NCI-H2171 treated with DMSO at 0.1 percent for 48 hours (cell line): ENCODE measurements at places on chromosomes 3 and 15.

DNA sequence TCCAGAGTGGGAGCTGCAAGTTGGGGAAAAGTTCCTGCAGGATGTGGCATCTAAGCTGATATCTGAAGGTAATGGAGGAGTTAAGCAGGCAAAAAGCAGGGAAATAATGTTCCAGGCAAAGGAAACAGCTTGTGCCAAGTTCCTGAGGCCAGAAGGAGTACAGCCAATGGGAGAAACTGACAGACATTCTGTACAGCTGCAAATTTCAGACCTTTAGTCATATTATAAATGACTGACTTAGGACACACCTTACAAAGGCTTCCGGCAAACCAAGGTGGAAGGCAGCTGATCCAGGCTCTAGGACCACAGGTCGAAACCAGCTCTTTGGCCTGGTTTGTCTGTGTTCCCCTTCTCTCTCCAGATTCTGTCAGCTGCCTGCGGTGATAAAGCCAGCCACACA, 9.3 kb downstream of the WWTR1 start:
- no peak for DNase-seq

- DNase-seq: no peak
Observed at GRCh38 chr15:59048897-59049296, 56.0 kb upstream of the CCNB2 start.

- no peak for DNase-seq
Observed at GRCh38 chr3:3855056-3855455, 55.8 kb downstream of the LRRN1 start.

DNA sequence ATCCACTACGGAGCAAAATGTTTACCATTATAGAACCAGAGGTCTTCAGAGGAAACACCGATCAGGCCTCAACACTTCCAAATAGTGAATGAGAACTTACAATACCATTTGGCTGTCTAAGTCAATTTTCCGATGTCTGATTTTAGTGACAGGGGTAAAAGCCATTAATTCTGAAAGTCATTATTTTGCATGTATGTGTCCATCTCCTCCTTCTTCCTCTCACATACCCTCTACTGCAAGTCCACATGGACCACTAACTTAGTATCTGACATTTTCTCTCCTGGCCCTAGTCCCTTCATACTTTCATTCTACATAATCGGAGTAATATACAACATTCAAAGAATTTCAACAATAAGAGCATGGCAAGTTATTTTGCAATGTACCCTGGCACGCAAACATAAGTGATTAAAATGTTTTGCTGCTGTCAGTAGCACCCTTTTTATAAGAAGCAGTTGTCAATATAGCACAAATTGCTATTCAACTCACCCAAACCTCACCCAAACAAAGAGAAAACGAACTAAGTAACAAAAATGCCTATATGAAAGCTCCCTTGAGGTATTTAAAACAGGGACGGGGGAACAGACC, 1.9 kb downstream of the TOP2B start:
- DNase-seq: no peak

DNA sequence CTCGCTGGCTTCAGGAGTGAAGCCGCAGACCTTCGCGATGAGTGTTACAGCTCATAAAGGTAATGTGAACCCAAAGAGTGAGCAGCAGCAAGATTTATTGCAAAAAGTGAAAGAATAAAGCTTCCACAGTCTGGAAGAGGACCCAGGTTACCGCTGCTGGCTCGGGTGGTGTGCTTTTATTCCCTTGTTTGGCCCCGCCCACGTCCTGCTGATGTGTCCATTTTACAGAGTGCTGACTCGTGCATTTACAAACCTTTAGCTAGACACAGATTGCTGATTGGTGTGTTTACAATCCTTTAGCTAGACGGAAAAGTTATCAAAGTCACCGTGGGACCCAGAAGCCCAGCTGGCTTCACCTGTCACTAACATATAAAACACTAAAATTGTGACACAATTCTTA, 1464.5 kb downstream of the ZPLD1 start:
- no peak for DNase-seq

GRCh38 chr15:88859550-88859949, 35.8 kb downstream of the HAPLN3 start:
- DNase-seq: no peak

- peak; percentile 86 for DNase-seq
Observed at GRCh38 chr3:194070634-194071409, 65.1 kb upstream of the HES1 start.

DNA sequence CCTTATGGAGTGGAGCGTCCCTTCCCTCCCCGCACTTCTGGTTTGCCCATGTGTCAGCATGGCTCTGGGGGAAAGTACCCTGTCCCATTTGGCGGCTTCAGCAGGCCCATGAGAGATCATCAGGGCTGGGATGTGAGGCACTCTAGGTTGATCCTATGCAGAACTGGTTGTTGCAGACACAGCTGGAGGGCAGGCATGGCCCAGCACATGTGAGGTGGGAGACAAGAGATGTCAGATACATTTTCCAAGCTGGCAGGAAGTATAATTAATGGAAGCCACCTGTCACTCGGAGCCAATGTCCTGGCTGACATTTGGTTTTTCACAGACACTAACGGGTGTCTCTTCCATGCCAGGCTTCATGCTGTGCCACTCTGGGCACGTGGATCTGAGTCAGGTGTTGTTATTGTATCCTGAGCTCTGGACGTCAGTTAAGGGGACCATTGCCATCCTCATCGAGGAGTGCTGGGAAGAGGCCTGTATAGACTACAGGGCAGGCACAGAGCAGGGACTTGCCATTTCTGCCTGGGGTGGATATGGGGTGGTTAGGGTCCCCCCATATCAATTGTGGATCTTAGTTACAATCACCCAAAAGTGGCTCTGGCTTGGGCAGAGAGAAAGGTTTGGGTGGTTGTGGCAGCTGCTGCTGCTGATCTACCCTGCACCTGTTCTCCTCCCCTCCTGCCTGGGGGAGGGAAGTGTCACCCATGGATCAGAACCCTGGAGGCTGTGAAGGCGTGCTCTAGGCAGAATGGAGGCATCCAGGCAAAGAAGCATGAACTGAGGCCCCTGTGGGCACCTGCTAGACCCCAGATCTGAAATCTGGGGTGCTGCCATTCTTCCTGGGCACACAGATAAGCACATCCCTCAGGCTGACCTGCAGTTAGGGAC, 140.7 kb downstream of the FBLN2 start:
- DNase-seq: peak; percentile 1

DNA sequence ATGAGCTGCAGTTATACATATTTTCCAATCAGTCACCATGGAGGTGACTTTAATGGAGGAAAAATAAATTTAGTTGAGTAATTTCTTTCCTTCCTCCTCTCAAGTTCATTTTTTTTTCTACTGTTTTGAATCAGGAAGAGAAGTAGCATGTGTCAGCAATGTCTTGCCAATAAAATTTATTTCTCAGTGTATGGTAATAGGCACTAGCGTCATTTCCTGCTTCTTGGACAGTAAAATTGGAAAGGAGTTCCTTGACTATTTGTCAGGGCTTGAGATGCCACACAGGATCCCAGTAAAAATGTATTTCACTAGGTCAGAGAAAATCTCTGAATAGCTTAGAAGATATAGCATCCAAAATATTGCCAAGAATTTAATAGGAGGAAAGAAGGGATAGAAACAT, 605.9 kb downstream of the ROBO1 start:
- DNase-seq: no peak

- no peak for DNase-seq
Observed at GRCh38 chr3:129992781-129993180, 18.3 kb downstream of the TRH start.

DNA sequence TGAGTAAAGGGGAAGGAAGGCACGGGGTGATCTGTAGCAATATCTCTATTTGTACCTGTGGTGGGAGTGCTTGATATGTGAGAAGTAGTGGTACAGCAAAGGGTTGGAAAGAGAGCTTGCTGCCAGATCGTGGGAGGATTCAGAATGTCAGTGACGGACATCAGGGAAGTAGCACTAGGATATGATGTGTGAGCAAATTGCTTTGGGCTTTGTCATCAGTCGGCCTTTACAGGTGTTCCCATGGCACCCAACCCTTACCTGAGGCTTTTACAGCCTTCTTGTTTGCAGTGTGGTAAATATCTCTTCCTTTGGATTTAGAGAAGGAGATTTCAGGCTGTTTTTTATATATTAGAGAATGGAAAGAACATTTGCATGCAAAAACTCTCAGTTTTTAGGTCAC, 29.8 kb downstream of the IL1RAP start:
- DNase-seq: no peak

GRCh38 chr3:13401149-13401548, 19.0 kb downstream of the NUP210 start:
- peak; percentile 80 for DNase-seq

DNA sequence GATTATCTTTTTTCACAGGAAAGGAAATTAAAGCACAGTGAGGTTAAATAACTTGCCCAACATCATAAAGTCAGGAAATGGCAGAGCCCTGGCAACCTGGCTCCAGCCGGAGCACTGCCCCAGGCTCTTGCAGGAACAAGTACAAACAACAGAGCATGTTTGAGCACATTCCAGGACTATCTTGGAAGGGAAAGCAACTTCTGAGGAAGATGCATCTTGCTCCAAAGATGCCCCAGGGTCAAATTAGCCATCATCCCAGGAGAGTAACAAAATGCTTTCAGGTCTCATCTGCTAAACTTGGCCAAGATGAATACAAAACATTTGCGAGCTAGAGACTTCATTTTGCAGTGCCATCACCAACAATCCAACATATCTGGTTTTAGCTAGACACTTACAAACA, 162.4 kb upstream of the LRRN1 start:
- DNase-seq: no peak
